ENCODE measurements at places on chromosomes 16 and 17. TPM values are rescaled to one million over a fixed set of nuclear protein-coding genes. Genes with fewer than 3 reads are reported as not detected.

The HS3ST3A1 gene
- 8.3 TPM for total RNA-seq

The CARD14 gene
- not detected for total RNA-seq

The FNDC8 gene
- not detected for total RNA-seq

The RNF135 gene
- total RNA-seq = 10.7 TPM

The NGFR gene
- total RNA-seq = not detected

The KRT33B gene
- total RNA-seq = not detected

The ATPAF2 gene
- total RNA-seq = 17.8 TPM

The LRRC75A gene
- 6.1 TPM for total RNA-seq

The GDPD1 gene
- 0.49 TPM for total RNA-seq

The CPNE7 gene
- 0.65 TPM for total RNA-seq

The TP53TG3C gene
- total RNA-seq = not detected

The MYCBPAP gene
- 1.7 TPM for total RNA-seq

The LGALS9B gene
- total RNA-seq = not detected

The CBX2 gene
- 0.63 TPM for total RNA-seq

The KRTAP3-1 gene
- total RNA-seq = not detected

The RPL19 gene
- 2,108 TPM for total RNA-seq

The NPIPA5 gene
- total RNA-seq = 0.54 TPM

The CFAP52 gene
- total RNA-seq = 0.18 TPM

The ADCY9 gene
- total RNA-seq = 11.2 TPM

The HLF gene
- total RNA-seq = 4.4 TPM

The FADS6 gene
- total RNA-seq = not detected

The PIMREG gene
- 0.90 TPM for total RNA-seq

The TAOK2 gene
- 44.6 TPM for total RNA-seq

The TAX1BP3 gene
- total RNA-seq = 222 TPM

The SULT1A1 gene
- 24.9 TPM for total RNA-seq

The MYO15B gene
- total RNA-seq = 16.8 TPM

The RECQL5 gene
- total RNA-seq = 22.2 TPM

The GALNS gene
- total RNA-seq = 11.6 TPM

The FBXO39 gene
- total RNA-seq = 0.57 TPM

The DPEP3 gene
- total RNA-seq = not detected

The PPY gene
- not detected for total RNA-seq

The PRSS8 gene
- not detected for total RNA-seq

The CACNG4 gene
- total RNA-seq = not detected

The BCL7C gene
- 45.5 TPM for total RNA-seq

The HSD17B2 gene
- total RNA-seq = 0.09 TPM

The SPN gene
- not detected for total RNA-seq

The CTRB1 gene
- total RNA-seq = not detected

The RAP1GAP2 gene
- total RNA-seq = 1.5 TPM

The TMEM92 gene
- total RNA-seq = 0.09 TPM

The TMEM114 gene
- total RNA-seq = not detected

The ALOX15 gene
- not detected for total RNA-seq

The CRYBA1 gene
- total RNA-seq = not detected

The ARSG gene
- 2.7 TPM for total RNA-seq

The NPIPB13 gene
- 0.36 TPM for total RNA-seq
